ENCODE measurements at places on chromosomes 1 and 21. TPM values are rescaled to one million over a fixed set of nuclear protein-coding genes. Genes with fewer than 3 reads are reported as not detected.

Gene SOD1
- 111 TPM for total RNA-seq

Gene TAL1
- total RNA-seq = 2.4 TPM

Gene ADAM15
- total RNA-seq = 144 TPM

Gene MPZ
- 2.8 TPM for total RNA-seq

Gene BCL2L15
- 1.7 TPM for total RNA-seq

Gene CAMSAP2
- total RNA-seq = 60.7 TPM

Gene BATF3
- total RNA-seq = 2.2 TPM

Gene CFAP107
- not detected for total RNA-seq

Gene LCE3E
- not detected for total RNA-seq

Gene ILDR2
- 0.85 TPM for total RNA-seq

Gene MYCL
- total RNA-seq = 0.42 TPM

Gene SELL
- total RNA-seq = 8.5 TPM

- peaks cover 2% of the 10 kb centered on the region for H3K4me1 ChIP-seq
- no peak for DNase-seq
- H3K27ac ChIP-seq = no peak overlapping the region
- H3K27me3 ChIP-seq = no peaks in the 10 kb centered on the region
- no peak overlapping the region for H3K4me3 ChIP-seq
These were observed 482.6 kb downstream of the TTLL7 start for GRCh38 chr1:83516369-83516768.

GRCh38 chr1:243550276-243550675, 294.4 kb downstream of the SDCCAG8 start:
- no peak overlapping the region for H3K27ac ChIP-seq
- H3K4me1 ChIP-seq = no peaks in the 10 kb centered on the region
- DNase-seq = no peak
- H3K27me3 ChIP-seq = no peaks in the 10 kb centered on the region
- no peaks in the 10 kb centered on the region for H3K36me3 ChIP-seq

GRCh38 chr1:155910621-155911121, 478 bp downstream of the RIT1 start:
- peaks cover 15% of the 10 kb centered on the region for H3K4me1 ChIP-seq
- DNase-seq = no peak
- H3K36me3 ChIP-seq = peaks cover 42% of the 10 kb centered on the region
- no peaks in the 10 kb centered on the region for H3K27me3 ChIP-seq

DNA sequence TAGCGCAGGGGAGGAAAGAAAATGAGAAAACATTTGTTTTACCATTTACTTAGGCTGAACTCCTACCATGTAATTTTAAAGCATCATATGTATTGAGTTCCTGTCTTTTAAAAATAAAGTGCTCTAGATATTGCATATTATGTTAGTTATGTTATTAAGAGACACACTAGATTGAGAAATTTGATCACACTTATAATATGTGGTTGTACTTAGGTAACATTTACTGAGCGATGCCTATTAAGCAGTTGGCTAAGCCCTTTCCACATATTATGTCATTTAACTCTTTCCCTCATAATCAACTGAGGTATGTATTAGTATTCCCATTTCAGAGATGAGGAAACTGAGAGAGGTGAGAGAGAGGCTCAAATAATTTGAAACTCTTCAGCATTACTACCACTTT, 4.5 kb upstream of the LRRC8D start:
- no peaks in the 10 kb centered on the region for H3K4me1 ChIP-seq
- no peaks in the 10 kb centered on the region for H3K36me3 ChIP-seq
- no peak overlapping the region for H3K27ac ChIP-seq
- no peak overlapping the region for H3K4me3 ChIP-seq
- no peak for DNase-seq

DNA sequence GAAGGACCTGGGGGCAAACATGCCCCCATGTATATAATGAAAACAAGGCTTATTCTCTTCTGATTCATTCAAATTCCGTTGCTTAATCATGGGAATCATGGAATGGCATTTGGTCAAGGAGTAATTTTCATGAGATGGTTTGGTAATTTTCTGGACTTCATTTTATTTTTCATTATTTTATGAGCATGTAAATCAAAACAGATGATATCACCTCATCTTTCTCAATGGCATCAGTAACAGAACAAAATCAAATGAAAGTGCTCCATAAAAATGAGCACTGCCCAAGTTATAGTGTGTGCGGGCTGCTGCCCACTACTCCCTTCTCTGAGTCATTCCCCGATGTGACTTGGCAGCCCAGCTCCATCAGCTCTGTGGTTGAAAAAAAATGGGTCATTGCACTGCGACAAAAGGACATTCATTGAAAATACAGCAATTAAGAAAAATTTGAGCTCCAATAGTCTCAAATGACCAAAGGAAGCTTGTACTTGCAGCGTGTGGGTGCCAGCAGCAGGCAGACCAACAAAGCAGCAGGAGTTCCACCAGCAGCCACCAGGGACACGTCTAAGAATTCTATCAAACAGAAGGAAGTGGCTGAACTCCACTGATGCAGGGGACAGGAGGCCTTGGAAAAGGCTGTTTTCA, 84.3 kb upstream of the VAV3 start:
- H3K4me1 ChIP-seq = no peaks in the 10 kb centered on the region
- no peaks in the 10 kb centered on the region for H3K27me3 ChIP-seq
- no peak for DNase-seq
- no peak overlapping the region for H3K27ac ChIP-seq
- no peaks in the 10 kb centered on the region for H3K36me3 ChIP-seq

DNA sequence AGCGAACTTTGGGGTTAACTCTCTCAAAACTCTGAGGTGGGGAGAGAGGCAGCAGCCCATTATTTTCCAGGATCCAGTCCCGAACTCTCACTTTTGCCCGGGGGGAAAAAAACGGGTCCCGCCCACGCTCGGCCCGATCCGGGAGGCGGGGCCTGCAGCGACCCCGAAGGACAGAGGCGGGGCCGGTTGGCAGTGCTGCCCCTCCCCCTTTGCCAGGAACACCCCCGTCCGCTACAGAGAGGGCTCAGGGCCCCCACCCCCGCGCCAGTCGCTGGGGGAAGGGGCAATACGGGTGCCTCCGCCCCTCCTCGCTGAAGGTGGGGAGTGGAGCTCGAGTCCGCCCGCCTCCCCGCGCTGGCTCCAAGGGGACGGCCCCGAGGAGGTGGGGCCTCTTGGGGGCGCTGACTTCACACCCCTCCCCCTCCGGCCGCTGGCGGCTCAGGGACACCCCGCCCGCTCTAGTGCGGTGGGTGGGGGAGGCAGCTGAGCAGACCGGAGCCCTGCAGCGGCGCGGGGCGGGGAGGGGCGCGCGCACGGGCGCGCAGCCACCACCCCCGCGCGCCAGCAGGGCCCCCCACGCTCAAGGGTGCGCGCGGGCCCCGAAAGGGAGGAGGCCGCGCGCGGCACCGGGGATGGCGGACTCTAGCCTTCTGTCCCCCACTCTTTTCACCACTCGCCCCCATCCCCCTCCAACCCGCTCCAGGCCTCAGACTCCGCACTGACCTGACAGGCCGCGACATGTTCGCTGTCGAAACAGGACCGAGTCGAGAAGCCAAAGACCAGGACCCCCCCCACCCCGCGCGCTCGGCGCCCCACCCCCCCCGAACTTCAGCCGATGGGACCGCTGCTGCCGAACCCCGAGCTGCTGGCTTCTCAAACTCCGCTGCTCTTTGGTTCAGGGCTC, 496 bp downstream of the NUCKS1 start:
- H3K27ac ChIP-seq = peak overlapping the region; percentile 95
- H3K4me3 ChIP-seq = peak overlapping the region; percentile 85
- H3K27me3 ChIP-seq = no peaks in the 10 kb centered on the region
- H3K36me3 ChIP-seq = no peaks in the 10 kb centered on the region
- peaks cover 21% of the 10 kb centered on the region for H3K4me1 ChIP-seq
- DNase-seq = peak; percentile 81

DNA sequence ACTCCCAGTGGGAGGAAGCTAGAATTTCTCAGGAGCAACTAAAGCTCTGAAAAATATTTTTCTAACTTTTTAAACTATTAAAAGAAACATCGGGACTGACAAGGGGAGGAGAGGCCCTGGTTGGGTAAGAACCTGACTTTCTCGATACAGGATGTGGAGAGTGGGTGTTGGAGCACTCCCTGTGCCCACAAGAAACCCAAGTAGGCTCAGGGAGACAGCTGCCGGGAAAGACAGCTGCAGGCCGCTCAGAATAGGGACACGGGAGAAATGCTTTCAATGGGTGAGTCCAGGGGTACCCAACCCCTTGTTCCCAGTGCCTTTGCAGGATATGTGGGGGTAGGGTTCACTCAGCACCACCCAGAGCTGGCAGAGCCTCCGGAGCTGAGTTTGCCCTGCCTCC, 43.6 kb downstream of the PLEKHA6 start:
- H3K4me3 ChIP-seq = no peak overlapping the region
- DNase-seq = no peak
- H3K4me1 ChIP-seq = no peaks in the 10 kb centered on the region
- no peaks in the 10 kb centered on the region for H3K27me3 ChIP-seq
- no peaks in the 10 kb centered on the region for H3K36me3 ChIP-seq

DNA sequence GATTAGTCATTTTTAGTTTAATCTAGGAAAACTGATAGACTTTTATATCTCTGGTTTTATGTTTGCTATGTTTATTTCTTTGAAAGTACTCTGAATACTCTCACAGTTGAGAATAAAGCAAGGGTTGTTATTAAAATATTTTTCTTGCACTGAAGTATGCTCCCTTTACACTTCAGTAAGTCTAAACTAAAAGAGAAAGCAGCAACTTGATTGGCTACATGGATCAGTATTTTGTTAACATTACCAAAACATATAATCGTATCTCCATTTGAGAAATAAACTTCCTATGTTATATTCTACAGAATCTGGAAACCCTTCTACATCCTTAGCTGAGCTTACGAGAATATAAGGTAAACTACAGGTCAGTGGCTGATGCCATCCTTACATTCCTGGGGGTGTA, 149.5 kb upstream of the HP1BP3 start:
- H3K27me3 ChIP-seq = no peaks in the 10 kb centered on the region
- no peak overlapping the region for H3K4me3 ChIP-seq
- H3K4me1 ChIP-seq = no peaks in the 10 kb centered on the region
- no peaks in the 10 kb centered on the region for H3K36me3 ChIP-seq
- no peak for DNase-seq

GRCh38 chr1:1407636-1408318, 684 bp upstream of the MRPL20 start:
- no peak for DNase-seq
- peaks cover 22% of the 10 kb centered on the region for H3K36me3 ChIP-seq
- H3K4me1 ChIP-seq = peaks cover 15% of the 10 kb centered on the region
- no peaks in the 10 kb centered on the region for H3K27me3 ChIP-seq
- H3K27ac ChIP-seq = peak overlapping the region; percentile 82

- DNase-seq = no peak
- no peaks in the 10 kb centered on the region for H3K27me3 ChIP-seq
- no peak overlapping the region for H3K27ac ChIP-seq
- no peaks in the 10 kb centered on the region for H3K4me1 ChIP-seq
These were observed 460.6 kb downstream of the DSCAM start for GRCh38 chr21:40386294-40386911.

GRCh38 chr1:26337625-26338024, 16.3 kb downstream of the CRYBG2 start:
- H3K36me3 ChIP-seq = no peaks in the 10 kb centered on the region
- H3K4me3 ChIP-seq = no peak overlapping the region
- H3K4me1 ChIP-seq = peaks cover 11% of the 10 kb centered on the region
- no peak for DNase-seq

GRCh38 chr21:41566500-41567014, 58.6 kb upstream of the TMPRSS2 start:
- H3K4me3 ChIP-seq = no peak overlapping the region
- H3K27ac ChIP-seq = no peak overlapping the region
- no peak for DNase-seq
- H3K27me3 ChIP-seq = no peaks in the 10 kb centered on the region
- H3K4me1 ChIP-seq = no peaks in the 10 kb centered on the region

DNA sequence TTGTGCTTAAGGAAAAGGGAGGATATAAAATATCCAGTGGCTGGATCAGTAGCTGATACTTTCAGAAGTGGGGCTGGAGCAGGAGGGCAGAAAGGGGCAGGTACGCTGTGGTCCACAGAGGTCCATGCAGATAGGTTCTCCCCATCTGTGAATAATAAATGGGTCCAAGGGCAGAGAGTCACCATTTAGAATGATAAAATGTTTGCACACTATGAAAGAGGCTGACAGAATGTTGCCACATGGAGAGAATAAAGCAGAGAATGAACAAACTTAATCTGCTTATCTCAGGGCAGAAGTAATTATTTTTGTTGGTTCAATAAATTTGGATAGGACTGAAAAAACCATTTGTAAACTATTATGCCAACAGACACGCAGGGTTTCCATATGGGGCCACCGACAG, 16.6 kb upstream of the ADAM30 start:
- no peak for DNase-seq
- no peak overlapping the region for H3K4me3 ChIP-seq
- H3K27ac ChIP-seq = no peak overlapping the region
- H3K4me1 ChIP-seq = no peaks in the 10 kb centered on the region
- H3K36me3 ChIP-seq = peaks cover 32% of the 10 kb centered on the region

GRCh38 chr1:232367293-232367692, 262.6 kb downstream of the SIPA1L2 start:
- no peak for DNase-seq
- H3K4me1 ChIP-seq = no peaks in the 10 kb centered on the region
- H3K36me3 ChIP-seq = no peaks in the 10 kb centered on the region

GRCh38 chr1:63429281-63429680, 61.9 kb downstream of the ALG6 start:
- no peaks in the 10 kb centered on the region for H3K27me3 ChIP-seq
- no peak overlapping the region for H3K4me3 ChIP-seq
- H3K36me3 ChIP-seq = peaks cover 5% of the 10 kb centered on the region
- no peaks in the 10 kb centered on the region for H3K4me1 ChIP-seq

DNA sequence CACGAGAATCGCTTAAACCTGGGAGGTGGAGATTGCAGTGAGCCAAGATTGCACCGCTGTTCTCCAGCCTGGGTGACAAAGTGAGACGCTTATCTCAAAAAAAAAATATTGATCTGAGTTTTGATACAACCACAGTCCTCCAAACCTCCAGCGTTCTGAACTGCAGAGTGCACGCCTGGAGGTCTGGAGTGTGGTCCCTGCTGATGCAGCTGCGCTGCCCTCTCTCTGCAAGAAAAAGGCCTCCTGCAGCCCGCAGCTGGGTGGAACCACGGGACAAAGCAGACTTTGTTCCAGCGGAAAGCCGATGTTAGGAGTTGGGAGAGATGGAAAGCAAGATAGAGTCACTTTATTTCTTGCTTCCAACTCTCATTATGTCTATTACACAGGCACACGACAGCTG, 144.9 kb upstream of the SOD1 start:
- no peak for DNase-seq
- H3K4me1 ChIP-seq = no peaks in the 10 kb centered on the region
- no peaks in the 10 kb centered on the region for H3K27me3 ChIP-seq
- no peaks in the 10 kb centered on the region for H3K36me3 ChIP-seq
- no peak overlapping the region for H3K27ac ChIP-seq
- no peak overlapping the region for H3K4me3 ChIP-seq

All from thoracic aorta (tissue), 2 donors.